SHP77 (cell line): ENCODE measurements at places on chromosomes 1 and 21.

- peak; percentile 18 for DNase-seq
Observed at GRCh38 chr1:171985639-171986038, 144.3 kb downstream of the DNM3 start.

DNA sequence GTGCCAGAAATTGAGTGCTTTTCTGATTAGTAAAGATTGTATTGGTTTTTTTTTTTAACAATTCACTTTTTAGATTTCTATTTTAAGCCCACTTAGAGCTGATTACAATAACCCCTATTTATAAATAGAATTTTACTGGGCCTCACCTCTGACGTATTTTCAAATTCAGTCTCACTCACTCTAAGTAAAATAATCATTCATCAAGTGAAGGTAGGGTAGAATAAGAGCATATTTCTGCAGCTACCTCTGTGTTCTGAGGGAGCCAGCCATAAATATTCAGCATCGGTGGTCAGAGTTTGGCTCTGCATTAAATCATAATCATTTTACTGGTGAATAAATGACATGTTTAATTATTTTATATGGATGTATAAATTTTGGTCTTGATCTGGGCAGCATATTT, 95.8 kb upstream of the UBE2U start:
- no peak for DNase-seq

DNA sequence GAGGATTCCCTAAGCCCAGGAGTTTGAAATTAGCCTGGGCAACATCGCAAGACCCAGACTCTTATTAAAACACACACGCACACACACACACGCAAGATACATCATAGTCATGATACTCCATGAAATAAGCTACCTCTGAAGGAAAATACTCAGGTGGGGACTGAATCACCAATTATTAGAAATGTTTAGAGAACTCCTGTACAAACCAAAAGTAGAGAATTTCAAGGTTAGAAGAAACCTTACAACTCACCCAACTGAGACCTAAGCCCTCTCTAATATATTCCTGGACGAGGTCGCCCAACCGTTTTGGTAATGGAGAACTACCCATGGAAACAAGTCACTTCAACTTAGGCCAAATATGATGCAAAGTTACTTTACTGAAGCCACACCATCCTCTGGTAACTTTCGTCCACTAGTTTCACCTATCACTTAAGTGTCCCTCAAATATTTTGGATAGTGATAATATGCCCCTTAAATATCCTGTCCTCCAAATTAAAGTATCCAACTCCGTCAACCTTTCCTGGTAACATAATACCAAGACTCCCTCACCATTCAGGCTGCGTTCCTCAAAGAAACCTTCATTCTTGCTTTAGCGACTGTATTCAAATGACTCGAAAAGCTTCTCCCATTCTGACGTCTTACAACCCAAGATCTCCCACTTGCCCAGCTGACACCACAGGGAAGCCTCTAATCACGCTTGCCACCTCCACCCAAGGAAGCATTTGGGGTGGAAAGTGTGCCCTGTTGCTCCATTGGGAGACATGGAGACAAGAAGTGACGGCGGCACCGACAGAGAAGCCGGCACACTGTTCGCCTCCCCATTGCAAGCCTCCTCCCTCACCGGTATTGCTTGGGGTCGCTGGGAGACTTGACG, 856 bp downstream of the NRDC start:
- no peak for DNase-seq

DNA sequence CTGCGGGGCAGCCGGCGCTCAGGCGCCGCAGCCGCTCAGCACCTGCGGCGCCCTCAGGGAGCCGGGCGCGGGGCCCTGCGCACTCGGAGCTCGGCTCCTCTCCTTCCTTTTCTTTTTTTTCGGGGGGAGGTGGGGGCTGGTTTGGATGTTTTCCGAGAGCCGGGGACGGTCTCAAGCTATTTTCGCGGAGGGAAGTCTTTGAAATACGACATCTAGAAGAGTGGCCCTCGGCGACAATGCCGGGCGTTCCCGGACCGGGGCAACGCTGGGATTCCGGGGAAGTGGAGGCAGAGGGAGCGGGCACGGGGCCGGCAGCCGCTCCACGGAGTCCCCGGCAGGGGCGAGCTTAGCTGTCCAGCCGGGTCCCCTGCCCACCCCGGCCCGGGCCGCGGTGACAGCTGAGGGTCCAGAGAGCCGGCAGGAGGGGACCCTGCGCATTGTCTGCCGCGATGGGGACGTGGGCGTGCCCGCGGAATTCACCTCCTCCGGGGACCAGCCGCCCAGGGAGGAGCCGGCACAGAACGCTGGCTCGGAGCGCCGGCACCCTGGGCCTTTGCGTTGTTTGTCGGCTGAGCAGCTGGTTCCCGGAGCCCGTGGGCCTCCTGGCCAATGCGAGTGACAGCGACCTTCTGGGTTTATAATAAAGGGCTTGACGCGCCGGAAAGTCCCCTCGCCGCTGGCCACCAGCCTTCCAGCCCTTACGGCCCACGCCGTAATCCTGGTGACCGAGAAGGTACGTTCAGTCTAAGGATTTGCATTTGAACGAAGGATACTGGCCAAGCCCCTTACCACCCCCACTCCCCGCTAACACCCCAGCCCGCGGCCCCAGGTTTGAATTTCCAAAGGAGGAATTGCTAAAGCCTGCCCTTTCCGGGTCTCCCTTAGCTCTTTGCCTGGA, 582 bp downstream of the SLC37A1 start:
- DNase-seq: peak; percentile 47

- no peak for DNase-seq
Observed at GRCh38 chr1:213054733-213055591, 3.9 kb downstream of the RPS6KC1 start.

DNA sequence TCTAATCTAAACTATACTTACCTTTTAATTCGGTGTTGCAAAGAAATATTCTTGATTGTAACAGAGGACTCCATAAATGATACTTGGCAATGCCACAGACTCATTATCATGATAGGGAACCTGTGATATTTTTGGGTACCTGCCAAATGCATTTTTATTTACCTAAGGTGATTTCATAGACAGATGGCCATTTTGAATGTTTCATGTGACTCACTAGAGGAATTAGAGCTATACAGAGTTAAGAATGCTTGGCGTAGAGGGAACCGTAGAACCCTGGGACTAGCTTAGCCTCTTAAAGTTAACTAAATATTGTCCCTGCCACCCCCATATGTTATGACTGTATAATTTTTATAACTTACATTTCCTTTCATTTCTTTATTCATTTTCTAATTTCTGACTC, 136.1 kb downstream of the DISP1 start:
- DNase-seq: peak; percentile 82

DNA sequence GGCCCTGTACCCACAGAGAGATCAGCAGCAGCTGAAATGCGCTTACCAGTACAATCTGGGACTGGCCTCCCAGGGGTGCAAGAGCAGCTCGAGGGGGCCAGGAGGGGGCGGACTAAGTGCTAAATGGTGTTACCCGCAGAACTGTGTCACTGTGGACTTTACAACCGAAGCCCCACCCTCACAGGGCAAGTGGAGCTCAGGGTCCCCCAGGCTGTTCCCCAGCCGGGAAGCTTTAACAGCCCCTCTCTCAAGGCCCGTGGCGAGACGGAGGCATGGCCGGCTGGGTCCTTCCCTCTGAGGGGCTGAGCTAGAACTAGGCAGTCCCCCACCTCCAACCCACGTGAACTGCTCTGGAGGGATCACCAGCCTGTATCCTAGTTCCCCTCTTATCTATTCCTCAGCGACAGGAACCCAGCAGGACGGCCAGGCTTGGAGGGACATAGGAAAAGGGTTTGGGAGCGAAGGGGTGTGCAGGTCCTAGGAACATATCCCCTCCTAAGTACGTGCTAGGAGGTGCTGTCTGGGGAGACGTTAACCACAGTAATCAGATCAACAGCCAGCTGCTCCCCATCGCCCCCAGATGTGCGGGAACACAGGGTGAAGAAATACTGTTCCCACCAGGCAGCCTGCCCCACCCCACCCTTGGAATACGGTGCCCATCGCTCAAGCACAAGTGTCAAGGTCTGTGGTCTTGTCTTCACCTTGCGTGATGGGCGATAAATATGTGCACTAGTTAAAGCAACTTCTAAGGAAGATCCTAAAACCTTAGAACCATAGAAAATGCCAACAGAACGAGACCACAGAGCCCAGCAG, 24.4 kb downstream of the ZBTB17 start:
- no peak for DNase-seq

DNA sequence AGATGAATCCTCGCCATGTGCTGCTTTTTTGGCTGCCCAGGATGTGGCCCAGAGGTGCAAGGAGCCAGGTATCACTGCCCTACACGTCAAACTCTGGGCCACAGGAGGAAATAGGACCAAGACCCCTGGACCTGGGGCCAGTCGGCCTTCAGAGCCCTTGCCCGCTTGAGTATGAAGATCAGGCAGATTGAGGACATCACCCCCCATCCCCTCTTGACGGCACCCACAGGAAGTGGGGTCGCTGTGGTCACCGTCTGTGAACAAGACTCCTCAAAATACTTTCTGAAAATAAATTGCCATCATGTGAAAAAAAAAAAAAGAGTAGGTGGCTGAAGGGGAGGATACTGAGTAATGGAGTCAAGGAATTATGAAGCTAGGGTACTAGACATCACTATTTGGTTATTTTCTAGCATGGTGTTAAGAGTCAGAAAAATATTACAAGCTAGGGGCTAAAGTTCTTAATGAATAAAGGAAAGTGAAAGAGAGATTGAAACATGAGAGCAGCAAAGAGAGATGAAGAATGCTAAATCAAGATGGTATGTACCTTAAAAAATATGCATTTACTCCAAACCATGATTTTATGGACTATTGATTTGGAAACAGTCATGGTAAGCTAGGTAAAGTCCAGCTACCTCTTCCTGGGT, 84.9 kb downstream of the CLEC20A start:
- DNase-seq: no peak

GRCh38 chr1:240239309-240239708, 147.6 kb downstream of the FMN2 start:
- no peak for DNase-seq

GRCh38 chr1:239293350-239294110, 92.8 kb upstream of the CHRM3 start:
- no peak for DNase-seq

DNA sequence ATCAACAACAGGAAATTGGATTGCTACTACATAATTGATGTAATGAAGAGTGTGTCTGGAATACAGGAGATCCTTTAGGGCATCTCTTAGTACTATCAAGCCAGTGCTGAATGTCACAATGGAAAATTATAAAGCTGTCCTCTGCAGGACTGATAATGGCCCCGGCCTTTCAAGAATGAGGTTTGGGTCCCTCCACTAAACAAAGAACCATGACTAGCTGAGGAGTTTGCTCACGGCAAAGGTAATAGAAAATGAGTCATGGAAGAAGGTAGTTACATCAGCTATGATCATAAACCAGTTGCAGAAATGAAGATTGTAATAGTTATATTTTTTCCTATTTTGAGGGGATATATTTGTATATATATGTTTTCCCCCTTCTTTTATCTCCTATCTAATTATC, 145.8 kb downstream of the KCNJ6 start:
- DNase-seq: no peak

GRCh38 chr1:119483441-119484200, 23.4 kb upstream of the HSD3B1 start:
- no peak for DNase-seq

- no peak for DNase-seq
Observed at GRCh38 chr1:172545396-172546004, 12.6 kb downstream of the SUCO start.

- no peak for DNase-seq
Observed at GRCh38 chr1:55081188-55081904, 42.0 kb downstream of the PCSK9 start.

DNA sequence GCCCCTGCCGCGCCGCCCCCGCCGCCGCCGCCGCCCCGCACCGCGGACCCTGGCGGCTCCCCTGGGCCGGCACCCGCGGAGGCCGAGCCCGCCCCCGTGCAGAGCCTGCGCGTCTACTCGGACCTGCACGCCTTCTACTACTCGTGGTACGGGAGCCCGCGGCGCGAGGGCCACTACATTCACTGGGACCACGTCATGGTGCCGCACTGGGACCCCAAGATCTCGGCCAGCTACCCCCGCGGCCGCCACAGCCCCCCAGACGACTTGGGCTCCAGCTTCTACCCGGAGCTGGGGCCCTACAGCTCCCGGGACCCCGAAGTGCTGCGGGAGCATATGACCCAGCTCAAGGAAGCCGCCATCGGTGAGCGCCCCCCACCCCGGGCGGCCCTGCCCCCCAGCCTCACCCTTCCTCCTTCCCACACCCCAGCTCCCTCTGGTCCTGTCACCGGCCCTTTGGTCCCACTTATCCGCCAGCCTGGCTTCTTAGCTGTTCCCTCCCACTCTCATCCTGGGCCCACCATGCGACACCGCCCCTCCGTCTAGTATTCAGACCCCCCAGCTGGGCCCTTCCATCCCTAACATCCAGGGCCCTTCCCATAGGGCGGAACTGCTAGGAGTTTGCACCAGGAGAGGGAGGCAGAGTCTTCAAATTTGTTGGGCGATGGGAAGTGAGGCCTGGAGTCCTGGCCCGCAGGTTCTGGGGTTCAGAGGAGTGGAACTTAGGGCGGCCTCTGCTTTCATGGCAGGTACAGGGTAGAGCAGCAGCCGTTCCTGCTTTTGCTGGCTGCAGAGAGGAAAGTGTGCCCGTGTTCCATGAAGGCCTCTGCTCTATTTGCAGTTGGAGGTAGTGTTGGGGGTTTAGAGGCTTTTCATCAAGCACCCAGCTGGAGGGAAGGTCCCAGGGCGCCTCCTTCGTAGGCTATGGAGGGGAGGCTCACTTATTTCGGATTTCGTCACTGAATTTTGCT, 1.0 kb downstream of the MANEAL start:
- DNase-seq: peak; percentile 12

DNA sequence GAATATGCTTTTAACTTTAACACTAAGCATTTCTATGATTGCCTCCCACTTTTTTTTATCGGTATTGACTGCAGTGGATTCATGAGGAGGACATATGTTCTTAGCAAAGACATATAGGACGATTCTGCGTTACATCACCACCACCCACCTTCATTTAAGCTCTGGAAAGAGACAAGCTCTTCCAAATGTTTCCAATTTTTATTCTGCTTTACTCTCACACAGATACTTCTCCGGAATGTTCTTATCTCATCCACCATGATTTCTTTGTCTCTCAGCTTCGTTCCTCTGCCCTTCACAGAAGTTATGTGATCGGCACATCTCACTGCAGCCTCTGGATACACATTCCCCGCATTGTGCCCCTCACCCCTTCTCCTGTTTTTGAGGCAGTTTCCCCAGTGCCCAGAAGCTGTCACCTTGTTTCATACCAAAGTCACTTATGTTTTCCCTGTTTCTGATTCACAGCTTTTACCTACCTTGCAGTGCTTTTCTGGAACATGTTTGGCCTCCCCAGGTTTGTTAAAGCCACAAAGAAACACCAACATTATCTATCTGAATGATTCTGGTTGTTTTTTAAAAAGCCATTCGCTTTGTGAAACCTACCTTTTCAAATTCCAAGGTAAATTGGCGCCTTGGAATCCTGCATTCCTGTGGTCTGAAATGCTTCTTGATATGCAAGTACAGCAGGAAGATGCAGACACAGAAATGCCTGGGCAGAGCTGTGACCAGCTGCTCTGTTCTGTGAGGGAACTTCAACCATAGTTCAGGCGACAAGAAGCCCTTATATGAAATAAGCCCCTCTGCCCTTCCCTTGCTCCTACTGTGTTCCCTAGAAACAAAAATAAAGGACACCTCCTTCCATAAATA, 1020.2 kb downstream of the TTLL7 start:
- no peak for DNase-seq
